ENCODE measurements at places on chromosomes 2 and 18.

- DNase-seq = no peak
Observed at GRCh38 chr2:230512955-230513748, 97.2 kb downstream of the SP100 start.

GRCh38 chr18:13366962-13367892 is 148.7 kb downstream of the LDLRAD4 start:
- no peak for DNase-seq

GRCh38 chr2:56757884-56758545 is 574.2 kb downstream of the CCDC85A start:
- no peak for DNase-seq

DNA sequence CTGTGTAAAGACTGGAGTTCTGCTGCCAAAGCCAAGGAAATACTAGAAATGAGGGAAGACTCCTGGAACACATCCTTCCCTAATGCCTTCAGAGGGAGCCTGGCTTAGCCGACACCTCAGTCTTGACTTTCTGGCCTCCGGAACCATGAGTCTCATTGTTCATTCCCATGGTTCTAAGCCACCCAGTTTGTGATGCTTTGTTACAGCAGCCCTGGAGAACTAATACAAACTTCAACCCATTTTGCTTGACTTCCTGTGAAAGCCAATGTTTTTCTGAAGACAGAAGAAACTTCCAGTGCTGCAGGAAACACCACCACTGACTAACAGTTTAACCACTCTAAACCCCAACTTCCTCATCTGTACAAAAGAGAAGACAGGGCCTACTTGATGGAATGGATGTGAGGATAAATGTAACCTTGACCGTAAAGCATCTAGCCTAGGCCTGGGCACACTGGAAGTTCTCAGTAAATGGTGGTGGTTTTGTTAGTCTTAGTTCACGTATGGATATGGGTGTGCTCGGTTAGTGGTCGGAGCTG is 85.9 kb upstream of the RFX8 start:
- no peak for DNase-seq

DNA sequence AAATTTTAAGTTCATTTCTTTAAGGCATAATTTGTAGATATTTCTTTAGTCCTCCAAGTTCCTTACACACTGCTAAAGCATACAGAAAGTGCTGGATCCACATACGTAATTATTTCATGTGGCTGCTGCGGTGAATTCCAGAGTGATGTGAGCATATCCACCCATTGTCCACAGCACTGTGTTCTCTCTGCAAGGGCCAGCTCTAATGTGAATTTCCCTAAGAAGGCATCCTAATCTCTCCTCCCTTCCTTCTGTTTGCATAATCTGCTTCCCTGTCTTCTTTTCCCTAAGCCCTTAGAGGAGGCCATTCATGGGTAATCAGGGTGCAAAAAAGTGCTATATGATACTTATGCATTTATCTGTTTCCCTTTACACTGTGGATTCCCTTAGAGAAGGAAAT is 57.2 kb downstream of the COBLL1 start:
- no peak for DNase-seq

GRCh38 chr2:176140513-176141317 is 10.6 kb upstream of the HOXD4 start:
- peak; percentile 81 for DNase-seq

DNA sequence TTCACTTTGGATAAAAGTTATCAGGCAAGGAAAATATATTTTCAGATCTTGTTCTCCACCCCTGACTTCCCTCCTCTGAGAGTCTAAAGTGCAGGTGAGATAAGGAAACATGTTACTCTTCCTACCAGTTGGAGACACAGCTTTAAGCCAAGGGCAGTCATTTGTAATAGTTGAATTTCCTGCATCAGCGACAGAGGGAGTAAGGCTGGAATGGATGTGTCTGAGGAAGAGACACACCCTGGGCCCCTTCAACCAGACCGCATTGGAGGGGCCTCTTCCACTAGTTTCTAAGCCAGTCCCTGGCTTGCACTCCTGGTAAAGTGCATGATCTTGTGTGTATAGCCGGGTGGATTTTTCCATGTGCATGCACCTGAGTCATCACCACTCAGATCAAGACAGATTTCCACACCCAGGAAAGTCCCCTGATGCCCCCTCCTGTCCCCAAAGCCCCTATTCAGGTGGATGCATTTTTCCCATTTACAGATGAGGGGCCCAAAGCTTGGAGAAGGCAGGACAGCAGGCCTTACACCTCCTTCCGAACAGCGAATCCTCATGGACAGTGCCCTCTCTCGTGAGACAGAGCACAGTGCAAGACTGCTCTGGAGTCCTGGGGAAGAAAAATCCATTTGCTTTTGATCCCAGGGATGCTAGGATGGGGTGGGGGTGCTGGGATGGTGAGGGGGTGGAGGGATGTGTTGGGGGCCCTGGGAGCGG is 66.7 kb upstream of the SH3RF3 start:
- no peak for DNase-seq

GRCh38 chr18:3067722-3068121 is 54.8 kb upstream of the LPIN2 start:
- DNase-seq = no peak

GRCh38 chr2:144682248-144682647 is 162.3 kb upstream of the ZEB2 start:
- no peak for DNase-seq

GRCh38 chr2:238888781-238889180 is 40.9 kb downstream of the TWIST2 start:
- DNase-seq = no peak

All from NCI-H345 (cell line).